ENCODE measurements at places on chromosomes 1 and 21.

- DNase-seq = no peak
Measured at GRCh38 chr1:147384804-147385203, 142.3 kb downstream of the CHD1L start.

GRCh38 chr1:147895123-147895522 is 7.5 kb upstream of the GJA8 start:
- no peak for DNase-seq

DNA sequence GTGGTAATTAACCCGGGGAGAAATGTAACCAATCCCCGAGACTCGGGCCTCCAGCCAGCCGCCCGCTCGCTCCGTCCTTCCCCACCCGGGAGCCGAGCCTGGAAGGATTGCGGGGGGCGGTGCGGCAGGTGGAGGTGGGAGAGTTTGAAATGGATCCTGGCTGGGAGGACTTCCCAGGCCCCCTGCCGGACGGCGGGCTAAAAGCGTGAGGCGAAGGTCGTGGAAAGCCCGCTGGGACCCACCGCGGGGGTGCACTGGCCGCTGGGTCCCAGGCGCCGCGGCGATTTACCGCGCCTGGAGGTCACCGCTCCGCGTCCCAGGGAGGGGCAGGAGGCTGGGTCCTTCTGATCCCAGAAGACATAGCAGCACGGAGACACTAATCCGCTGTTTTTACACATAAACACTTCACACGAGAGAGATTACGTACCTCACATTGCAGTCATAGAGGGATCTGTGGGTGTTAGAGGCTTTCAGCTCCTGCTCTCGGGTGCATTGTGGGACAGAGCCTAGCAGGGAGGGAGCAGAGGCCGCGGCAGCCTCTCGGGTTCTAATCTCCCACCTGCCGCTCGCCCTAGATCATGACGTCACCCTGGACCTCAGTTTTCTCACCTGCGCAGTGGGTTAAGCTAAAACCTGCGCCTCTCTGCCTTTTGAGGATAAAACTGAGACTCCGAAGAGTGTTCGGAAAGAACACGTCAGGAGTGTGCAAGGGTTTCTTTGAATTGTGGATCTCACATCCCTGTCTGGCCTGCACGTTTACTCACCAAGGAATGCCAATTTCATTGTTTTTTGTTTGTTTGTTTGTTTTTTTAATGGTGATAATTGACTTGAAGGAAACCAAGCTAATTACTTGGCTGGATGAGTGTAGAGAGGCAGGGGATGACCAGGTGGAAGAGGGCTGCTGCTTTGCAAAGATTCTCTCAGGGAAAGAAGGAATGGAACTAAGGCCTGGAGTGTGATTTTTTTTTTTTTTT is 17.1 kb upstream of the TMEM9 start:
- DNase-seq = no peak

DNA sequence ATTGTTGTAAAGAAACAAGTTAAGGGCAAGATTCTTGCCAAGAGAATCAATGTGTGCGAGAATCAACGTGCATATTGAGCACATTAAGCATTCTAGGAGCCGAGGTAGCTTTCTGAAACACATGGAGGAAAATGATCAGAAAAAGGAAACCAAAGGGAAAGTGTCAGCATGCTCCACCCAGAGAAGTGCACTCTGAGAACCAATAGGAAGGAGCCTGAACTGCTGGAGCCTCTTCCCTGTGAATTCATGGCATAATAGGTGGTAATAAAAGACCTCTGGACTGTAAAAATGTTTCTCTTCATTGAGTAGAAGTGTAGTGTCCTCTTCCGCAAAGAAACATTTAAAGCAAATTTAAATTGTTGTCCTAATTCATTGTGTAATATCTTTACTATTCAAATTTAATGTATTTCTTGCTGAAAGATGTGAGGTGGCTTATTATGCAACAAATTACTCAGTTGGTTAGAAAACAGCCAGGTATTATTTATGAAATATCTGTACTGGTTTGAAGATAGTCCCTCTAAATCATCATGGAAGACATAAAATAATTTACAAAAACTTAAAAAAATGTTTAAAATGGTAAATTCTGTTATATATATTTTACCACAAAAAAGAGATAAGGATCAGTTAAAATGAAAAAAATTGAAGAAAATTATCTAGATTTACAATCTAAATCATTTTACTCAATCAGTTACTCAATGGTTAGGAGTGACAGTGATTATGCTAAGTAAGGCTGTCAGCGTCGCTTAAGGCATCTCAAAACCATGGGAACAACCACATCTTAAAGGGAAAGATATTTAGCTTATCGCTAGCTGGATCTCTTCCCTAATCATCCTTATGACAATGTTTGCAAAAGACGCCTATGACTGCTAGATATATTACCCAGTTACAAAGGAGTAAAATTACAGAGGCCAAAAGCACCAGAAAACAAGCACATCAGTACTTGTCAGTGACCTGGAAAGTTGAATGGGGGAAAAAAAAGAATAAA is 31.3 kb downstream of the NVL start:
- no peak for DNase-seq

GRCh38 chr1:110876748-110877341 is 3.9 kb downstream of the CD53 start:
- DNase-seq = no peak

GRCh38 chr1:33169290-33170055 is 12.4 kb downstream of the TRIM62 start:
- DNase-seq = no peak

DNA sequence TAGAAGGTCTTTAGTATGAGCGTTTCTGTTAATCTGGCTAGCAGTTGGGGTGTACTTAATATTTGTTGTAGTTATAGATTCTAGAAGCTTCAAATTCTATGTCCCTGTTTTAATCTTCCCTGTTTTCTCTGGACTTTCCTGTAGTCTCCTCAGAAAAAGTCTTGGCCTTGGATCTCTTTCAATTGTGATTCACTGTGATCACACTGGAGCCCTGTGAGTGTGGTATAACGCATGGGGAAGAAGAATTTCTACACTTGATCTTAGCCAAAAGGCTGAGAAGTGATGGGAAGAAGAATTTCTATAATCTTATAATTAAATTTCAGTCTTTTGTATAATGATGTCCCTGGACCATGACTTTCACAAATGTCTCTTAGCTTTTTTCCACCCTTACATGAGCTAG is 36.7 kb upstream of the COP1 start:
- DNase-seq = no peak

- DNase-seq = no peak
Measured at GRCh38 chr1:167671727-167672511, 41.9 kb downstream of the RCSD1 start.

GRCh38 chr1:42797414-42797813 is 12.6 kb downstream of the TMEM269 start:
- no peak for DNase-seq

DNA sequence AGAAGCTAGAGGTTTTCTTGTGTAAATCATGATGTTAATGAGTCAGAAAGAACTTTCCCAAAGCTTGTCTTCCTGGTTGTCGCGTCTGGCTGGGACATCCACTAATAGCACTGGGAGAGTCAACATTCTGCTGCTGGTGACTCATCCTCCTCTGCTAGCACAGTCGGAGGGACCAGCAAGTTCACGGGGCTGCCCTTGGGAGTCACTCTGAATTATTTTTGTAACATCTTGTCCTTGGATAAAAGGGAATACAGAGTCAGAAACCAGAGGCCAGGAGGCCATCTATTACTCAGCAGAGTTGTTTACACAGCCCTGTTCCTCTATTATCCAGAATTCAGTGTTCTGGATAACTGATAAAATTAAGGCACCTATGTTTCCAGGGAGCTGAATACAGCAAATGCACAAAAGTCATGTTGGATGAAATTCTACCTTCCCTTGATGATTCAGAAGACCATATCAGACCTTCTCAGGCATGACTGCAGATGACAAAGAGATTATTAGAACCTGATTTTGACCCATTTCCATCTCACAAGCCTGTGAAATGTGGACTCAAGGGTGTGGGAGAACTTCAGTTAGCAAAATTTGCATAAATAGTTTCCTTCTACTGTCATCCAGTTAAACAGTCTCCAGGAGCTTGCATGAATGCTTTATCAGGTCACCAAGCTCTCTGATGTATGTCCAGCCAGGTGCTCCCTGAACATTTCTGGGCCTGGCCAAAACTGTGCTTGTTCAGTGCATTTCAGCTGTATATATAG is 68.1 kb downstream of the JAK1 start:
- no peak for DNase-seq

DNA sequence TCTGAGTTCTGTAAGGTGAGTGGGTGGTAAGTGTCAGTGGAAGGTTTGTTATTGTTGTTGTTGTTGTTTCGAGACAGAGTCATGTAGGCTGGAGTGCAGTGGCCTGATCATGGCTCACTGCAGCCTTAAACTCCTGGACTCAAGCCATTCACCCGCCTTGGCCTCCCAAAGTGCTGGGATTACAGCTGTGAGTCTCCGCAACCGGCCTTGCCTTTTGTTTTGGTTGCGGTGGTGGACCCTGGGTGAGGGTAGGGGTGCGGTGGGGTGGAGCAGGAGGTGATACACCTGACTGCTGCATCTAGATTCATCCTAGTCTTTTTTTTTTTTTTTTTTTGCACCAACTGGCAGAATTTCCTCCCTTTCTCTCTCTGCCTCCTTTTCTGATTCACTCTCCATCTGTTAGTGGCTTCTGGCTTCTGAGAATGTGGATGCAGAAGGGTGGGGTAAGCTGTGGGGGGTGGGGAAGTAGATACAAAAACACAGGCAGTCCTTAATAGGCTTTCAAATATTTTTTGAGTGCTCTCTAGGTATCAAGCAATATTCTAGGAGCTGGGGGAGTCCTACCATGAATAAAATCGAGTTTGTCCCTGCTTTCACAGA is 4.6 kb upstream of the GMEB1 start:
- no peak for DNase-seq

- no peak for DNase-seq
Measured at GRCh38 chr1:202152399-202152798, 7.9 kb upstream of the ARL8A start.

GRCh38 chr1:239566074-239566473 is 179.7 kb downstream of the CHRM3 start:
- no peak for DNase-seq

GRCh38 chr1:15173863-15174614 is 20.5 kb downstream of the TMEM51 start:
- no peak for DNase-seq

GRCh38 chr1:40980453-40981121 is 1.1 kb downstream of the CTPS1 start:
- DNase-seq = peak; percentile 15

DNA sequence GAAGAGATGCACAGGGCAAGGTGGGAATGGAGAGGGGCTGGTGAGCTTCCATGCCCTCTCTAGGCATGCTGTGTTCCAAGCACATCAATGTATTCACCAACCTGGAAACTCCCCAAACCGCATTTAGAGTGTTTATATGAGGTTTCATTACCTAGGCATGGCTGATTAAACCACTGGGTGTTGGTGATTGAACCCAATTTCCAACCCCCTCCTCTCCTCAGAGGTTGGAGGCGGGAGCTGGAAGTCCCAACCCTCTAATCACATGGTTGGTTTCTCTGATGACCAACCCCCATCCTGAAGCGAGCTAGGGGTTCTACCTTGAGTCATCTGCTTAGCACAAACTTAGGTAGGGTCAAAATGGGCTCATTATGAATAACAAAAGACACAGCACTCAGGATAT is 3.0 kb upstream of the PPIE start:
- no peak for DNase-seq

GRCh38 chr1:77310924-77311323 is 29.1 kb downstream of the AK5 start:
- DNase-seq = no peak

DNA sequence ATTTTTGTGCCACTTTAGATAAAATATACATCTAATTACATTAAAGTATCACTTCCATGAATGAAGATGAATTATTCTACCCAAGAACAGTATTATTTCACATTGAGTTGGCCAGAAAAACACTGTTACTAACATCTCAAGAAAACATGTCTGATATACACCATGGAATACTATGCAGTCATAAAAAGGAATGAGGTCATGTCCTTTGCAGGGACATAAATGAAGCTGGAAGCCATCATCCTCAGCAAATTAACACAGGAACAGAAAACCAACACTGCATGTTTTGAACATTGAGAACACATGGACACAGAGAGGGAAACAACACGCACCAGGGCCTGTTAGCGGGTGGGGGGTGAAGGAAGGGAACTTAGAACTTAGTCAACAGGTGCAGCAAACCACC is 69.0 kb downstream of the TESK2 start:
- no peak for DNase-seq

DNA sequence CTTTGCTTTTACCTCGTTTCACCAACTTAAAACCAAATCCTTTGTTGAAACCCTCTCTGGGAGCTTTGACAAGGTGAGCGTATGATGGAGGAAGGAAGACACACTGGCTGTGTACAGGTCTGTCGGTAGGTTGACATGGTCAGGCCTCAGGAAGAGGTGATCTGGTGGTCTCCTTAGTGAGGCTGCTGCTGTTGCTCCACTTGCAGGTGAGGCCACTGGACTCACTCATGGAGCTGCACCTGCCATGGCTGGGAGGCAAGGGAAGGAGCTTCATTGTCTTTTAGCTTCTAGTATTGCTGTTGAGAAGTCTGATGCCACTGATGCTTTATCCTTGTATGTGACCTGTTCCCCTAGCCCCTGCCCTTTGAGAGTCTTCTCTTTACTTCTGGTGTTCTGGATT is 35.7 kb downstream of the TENT5C start:
- DNase-seq = no peak

- no peak for DNase-seq
Measured at GRCh38 chr1:246622035-246622652, 55.9 kb downstream of the CNST start.

DNA sequence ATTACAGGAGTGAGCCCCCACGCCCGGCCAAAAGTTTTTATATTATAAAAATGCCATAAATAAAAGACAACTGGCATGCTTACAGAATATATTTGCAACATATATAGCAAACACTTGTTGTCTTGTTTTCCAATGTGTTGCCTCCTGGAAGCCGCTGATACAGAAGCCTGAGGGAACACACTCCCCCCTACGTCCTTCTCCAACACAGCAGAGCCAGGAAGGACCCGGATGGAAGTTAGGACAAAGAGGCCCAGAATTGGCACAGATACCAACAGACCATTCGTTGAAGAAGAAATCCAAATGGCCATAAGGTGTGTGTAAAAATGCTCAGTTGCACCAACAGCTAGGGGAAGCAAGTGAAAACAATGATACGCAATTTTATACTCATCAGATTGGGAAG is 1.3 kb upstream of the PLA2G5 start:
- DNase-seq = no peak

DNA sequence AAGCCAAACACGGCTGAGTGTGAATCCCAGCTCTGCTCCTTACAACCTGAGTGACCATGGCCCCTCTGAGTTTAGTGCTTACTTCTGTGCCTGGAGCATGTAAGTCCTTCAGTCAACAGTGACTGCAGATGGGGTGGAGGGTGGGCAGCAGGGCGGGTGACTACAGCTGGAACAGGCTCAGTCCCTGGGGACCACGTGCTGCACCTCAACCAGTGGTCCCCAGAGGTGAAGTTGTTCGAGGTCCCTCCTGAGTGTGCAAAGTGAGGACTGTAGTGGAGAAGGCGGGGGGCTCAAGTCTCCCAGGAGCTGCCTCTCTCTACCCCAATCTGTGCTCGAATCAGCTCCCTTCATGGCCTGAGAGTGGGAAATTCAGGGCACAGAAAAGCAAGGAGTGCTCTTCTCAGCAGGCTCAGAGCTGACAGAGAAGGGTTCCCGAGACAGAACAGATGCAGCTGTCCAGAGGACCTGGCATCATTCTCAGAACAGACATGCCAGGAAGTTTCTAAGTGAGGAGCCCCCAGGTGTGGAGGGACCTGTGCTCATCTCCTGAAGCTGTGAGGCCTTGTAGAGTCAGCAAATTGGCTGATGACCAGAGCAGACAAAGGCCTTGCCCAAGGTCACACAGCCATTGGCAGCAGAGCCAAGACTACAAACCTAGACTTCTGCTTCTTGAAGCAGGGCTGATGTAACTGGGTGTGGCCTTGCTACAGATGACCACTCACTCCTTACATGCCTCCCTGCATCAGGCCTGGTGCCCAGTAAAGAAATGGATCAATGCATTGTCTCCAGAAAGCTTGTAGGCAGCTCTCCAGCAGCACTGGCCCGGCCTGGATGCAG is 61.7 kb upstream of the EDN2 start:
- no peak for DNase-seq

Measured in hematopoietic multipotent progenitor cell treated with erythropoietin and hydrocortisone succinate and interleukin-3 and kit ligand, for 15 days (in vitro differentiated cells).